ENCODE measurements at places on chromosomes 3 and 15. TPM values are rescaled to one million over a fixed set of nuclear protein-coding genes. Genes with fewer than 3 reads are reported as not detected.

- DNase-seq = no peak
Observed at GRCh38 chr3:21919383-21919782, 168.4 kb upstream of the ZNF385D start.

GRCh38 chr3:133746712-133747066 lies 496 bp downstream of the TF start:
- DNase-seq = no peak

- no peak for DNase-seq
Observed at GRCh38 chr3:193790086-193790990, 197.3 kb downstream of the OPA1 start.

DNA sequence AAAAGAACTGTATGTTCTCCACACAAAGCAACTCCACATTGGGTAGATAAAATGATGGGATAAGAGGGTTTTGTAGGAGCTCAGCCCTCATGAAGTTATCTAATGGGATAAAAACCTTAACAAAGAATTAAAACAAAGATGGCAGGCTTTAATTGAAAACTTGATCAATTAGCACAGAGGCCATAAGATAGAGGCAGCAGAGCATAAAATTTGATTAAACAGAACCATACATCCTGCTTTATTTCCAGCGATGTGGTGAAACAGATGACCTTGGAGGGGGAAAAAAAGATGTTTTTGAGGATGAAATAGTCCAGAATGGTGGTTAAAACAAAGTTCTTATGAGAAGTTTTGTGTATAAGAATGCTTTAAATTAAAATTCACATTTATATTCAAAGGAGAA lies 130.9 kb upstream of the ALCAM start:
- no peak for DNase-seq

DNA sequence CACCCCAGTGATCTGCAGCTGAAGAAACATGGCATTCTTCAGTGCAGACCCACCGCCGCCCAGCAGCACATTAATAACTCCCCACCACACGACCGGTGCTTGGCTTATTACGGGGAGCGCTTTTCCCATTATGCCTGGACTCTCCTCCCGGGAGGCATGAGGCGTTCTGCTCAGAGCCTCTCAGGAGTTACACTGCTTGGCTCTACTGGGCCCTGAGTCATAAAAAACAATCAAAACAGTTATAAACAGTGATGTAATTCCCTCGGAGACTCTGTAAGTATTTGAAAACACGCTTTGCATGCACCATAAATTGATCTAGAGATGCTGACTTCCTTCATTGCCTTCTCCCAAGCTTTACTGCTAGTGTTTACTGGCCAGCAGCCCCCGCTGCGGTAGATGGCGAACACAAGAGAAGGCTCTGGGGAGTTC lies 77.1 kb upstream of the SNRPA1 start:
- peak; percentile 13 for DNase-seq

- no peak for DNase-seq
Observed at GRCh38 chr15:49986326-49986725, 132.7 kb downstream of the ATP8B4 start.

GRCh38 chr3:32522682-32523081 lies 20.0 kb upstream of the CMTM6 start:
- peak; percentile 96 for DNase-seq

DNA sequence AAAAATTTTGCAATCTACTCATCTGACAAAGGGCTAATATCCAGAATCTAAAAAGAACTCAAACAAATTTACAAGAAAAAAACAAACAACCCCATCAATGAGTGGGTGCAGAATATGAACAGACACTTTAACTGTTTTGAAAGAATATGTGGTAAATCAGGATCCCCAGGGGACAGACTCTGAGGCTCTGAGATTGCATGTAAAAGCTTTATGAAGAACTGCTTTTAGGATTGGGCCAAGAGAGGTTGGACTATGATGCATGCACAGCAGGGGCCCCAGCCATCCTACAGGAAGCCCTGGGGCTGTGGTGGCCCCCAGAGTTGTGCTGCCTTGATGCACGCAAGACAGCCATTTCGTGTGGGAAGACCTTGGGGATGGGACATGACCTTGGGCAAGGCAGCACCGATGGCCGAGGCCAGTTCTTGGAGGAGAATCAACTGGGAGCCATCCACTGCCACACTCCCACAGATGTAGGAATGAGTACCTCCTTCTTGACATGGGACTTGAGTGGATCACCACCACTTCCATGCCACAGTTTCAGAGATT lies 298.1 kb upstream of the THBS1 start:
- DNase-seq = no peak

DNA sequence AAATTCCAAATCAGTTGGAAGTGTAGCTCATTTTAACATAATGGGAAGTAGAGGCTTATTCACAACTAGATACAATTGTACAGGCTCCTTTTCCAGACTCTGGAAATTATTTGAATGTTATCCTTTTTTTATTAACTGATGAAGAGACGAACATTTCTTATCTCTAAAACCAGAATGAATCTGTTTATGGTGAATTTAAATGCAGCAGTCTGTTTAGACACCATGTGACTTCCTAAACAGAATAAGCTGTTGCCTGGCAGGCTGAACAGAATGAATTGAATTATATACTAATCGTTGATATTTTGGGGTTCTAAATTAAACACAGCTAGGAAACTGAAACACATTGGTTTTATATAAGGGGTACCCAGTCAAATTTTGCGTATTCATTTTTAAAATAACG lies 4.0 kb downstream of the SEC61A1 start:
- no peak for DNase-seq

- no peak for DNase-seq
Observed at GRCh38 chr3:65587650-65588439, 450.9 kb downstream of the MAGI1 start.

GRCh38 chr3:185739264-185739701 lies 85.6 kb downstream of the IGF2BP2 start:
- DNase-seq = no peak

GRCh38 chr15:45734260-45734711 lies 99.5 kb downstream of the SQOR start:
- DNase-seq = peak; percentile 10

- no peak for DNase-seq
Observed at GRCh38 chr3:190505381-190506003, 8.4 kb upstream of the IL1RAP start.

- no peak for DNase-seq
Observed at GRCh38 chr15:43184407-43185124, 637 bp upstream of the CCNDBP1 start.

DNA sequence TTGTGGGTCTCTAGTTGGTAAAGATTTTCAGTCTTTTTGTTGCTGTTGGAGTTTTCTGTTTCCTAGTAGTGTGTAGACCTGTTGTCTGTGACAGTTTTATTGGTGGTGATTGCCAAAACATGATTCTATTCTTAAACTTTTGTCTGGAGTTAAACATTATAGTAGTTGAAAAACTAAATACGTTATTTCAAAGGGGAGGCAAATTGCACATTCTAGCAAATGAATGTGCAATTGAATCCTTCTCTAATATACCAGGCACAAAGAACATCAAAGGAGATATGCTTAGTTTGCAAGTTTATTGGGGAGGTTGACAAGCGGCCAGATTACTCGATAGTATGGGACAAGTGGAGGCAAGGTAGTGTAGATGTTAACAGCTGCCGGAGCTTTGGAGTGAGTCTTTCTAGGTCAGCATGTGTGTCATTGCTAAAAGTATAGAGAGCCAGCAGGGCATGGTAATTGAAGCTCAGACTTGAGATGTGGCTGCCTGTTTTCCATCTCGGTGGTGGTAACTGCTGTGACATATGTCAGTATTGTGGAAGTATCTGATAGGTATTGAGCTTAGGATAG lies 20.6 kb downstream of the CHD2 start:
- DNase-seq = peak; percentile 41

DNA sequence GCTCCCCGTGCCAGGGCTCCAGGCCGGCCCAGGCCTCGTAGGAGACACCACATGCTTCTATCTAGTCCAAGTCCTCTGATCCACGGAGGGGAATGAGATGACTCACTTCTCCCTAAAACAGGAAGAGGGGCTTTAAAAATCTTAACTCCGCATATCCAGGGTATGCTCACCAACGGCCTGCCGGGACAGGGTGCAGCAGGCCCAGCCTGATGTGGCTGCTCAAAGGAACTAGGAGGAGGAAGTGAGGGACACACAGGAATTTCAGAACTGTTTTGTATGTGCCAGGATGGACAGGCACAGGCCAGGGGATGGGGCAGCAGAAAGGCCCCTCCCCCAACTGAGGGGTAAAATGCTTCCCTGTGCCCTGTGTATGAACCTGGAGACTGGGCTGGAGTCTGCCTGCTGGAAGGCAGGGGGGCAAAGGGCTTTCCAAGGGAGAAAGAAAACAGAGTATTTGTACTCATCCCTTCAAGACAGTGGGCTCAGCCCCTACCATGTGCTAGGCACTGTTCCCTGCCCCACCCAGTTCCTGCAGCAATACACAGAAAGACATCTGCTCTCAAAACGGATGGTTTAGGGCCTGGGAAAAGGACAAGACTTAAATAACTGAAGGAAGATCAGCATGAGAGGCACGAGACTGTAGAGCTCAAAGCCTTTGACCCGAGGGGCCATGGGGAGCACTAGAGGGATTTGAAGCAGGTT lies 22.1 kb downstream of the CHDH start:
- peak; percentile 81 for DNase-seq

- DNase-seq = peak; percentile 94
Observed at GRCh38 chr3:172710664-172711453, at the start of gene NCEH1. Gene NCEH1, minus strand, starts transcription at chr3:172711067. Its CDS starts 83 bp downstream, at chr3:172710984.

DNA sequence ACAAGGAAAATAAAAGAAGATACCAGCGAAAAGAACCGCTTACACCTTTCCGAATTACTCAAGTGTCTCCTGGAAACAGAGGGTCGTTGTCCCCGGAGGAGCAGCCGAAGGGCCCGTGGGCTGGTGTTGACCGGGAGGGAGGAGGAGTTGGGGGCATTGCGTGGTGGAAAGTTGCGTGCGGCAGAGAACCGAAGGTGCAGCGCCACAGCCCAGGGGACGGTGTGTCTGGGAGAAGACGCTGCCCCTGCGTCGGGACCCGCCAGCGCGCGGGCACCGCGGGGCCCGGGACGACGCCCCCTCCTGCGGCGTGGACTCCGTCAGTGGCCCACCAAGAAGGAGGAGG lies 325 bp downstream of the ALCAM start:
- no peak for DNase-seq

- DNase-seq = no peak
Observed at GRCh38 chr3:106191211-106191610, 322.4 kb upstream of the CBLB start.

- DNase-seq = no peak
Observed at GRCh38 chr3:189056646-189057335, 115.0 kb upstream of the TPRG1 start.

DNA sequence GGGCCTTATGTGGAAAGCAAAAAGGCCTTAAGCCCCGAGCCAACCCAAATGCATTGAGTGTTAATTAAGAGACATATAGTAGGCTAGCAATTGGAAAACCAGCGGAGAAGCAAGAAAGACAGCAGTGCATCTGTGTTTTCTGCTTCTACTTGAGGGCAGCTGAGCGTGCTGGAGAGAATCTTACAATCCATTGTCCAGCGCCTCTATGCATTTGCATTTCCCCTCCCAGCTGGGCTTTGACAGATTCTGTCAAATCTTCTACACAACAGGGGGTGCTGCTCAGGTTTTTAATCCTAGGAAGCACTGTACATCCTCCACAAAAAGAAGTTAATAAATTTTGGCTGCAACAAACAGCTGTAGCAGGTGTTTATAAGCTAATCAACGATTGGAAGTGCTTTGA lies 23.9 kb downstream of the SSR3 start:
- DNase-seq = no peak

DNA sequence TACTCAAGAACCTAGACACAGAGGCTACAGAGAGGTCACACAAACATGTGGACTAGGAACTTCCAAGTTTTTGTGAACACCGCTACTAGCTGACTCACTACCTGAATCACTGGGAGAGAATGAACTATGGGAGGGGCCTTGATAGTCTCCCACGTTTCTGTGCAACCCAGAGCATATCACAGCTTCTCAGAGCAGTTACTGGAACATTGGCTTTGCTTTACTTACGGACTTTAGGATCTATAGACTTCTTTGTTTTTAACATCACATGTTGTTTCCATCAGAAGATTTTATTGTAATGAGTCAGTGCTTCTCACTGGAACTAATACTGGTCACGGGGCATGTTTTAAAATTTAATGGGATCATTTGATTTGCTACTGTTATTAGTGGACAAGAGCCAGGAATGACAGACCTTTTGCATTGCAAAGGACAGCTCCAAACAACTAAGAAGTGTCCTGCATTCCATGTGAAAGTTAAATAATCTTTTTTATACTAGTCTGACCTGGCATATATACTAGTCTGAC lies 35.6 kb downstream of the RTP4 start:
- peak; percentile 38 for DNase-seq

GRCh38 chr15:55993804-55994560 lies 570 bp upstream of the NEDD4 start:
- DNase-seq = peak; percentile 69

CACNA1D gene
- 11.6 TPM for total RNA-seq

GOLGA8T gene
- not detected for total RNA-seq

GPR62 gene
- total RNA-seq = not detected

ZPLD1 gene
- total RNA-seq = 3.6 TPM

PYGO1 gene
- 14.9 TPM for total RNA-seq

ROBO2 gene
- total RNA-seq = 13.2 TPM

GOLGA8K gene
- total RNA-seq = 1.2 TPM

ANKRD34C gene
- 0.72 TPM for total RNA-seq

ZNF860 gene
- total RNA-seq = 6.0 TPM

IL5RA gene
- 3.9 TPM for total RNA-seq

GAP43 gene
- 0.96 TPM for total RNA-seq

All from umbilical cord (tissue), 2 donors.